Kasumi-1 (cell line): ENCODE measurements at places on chromosomes 16 and 17.

GRCh38 chr16:82031116-82032084, 3.7 kb upstream of the HSD17B2 start:
- peak; percentile 53 for DNase-seq

DNA sequence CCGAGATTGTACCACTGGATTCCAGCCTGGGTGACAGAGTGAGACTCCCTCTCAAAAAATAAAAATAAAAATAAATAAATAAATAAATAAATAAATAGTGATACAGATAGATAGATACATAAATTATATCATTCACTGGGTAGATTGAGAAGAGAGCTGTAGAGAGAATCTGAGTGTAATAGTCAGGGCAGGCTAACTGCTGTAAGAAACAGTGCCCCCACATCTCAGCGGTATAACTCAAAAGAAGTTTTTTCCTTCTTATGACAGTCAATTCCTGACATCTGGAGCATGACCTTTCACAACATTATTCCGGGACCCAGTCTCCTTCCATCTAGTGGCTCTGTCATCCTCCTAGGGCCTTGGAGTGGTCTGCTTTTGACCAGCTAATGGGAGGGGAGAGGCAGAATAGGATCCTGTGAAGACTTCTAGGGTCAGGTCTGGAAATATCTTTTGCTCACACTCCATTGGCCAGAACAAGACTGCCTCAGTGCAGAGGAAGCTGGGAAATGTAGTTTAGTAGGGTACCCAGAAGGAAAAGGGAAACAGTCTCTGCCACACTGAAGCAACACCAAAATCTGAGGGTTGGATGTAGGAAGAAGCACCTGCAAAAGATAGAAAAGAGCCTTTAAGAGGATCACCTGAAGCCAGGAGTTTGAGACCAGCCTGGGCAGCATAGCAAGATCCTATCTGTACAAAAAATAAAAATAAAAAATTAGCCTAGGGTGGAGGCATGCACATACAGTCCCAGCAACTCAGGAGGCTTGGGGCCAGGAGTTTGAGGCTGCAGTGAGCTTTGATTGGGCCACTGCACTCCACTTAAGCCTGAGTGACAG, 3.0 kb upstream of the QPRT start:
- peak; percentile 73 for DNase-seq

GRCh38 chr17:14161419-14161818, 75.2 kb downstream of the CDRT15 start:
- DNase-seq = no peak

DNA sequence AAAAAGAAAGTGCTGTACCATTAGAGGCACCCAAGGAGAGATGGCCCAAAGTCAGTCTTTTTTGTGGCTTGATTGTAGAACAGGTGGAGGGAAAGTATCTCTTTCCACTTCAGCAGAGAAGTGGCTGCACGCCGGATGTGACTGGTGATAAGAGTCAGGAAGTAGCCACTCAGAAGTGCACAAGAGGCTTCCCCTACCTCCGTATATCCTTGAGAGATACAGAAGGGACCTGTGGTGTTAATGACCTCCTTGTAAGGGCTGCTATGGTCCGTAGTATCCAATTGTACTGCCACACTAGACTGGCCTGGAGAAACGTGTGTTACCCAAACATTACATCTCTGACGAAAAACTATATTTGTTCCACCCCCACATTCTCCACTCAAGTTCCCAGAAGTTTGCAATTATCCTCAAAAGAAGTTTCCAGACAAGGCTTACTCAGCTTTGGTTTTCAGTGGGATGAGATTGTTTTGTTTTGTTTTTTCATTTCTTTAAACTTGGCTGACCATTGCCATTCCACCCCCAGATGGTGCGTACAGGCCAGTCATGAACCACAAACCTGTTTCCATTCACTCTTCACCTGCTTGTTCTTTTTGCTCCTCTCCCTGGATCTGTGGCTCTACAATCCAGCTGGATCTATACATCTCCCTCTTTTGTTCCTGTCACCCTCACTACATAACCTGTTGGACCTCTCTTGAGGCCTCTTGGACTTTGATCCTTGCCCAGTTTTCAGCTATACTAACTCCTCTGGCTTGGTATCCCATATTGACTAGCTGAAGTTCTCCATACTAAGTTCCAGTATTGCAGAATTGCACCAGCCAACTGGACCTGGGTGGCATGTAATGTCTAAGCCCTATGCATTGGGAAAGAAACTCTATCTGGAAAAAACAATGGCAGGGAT, 20.7 kb upstream of the MED13 start:
- DNase-seq = no peak

- DNase-seq = no peak
Measured at GRCh38 chr17:45091778-45092425, 30.8 kb downstream of the NMT1 start.

DNA sequence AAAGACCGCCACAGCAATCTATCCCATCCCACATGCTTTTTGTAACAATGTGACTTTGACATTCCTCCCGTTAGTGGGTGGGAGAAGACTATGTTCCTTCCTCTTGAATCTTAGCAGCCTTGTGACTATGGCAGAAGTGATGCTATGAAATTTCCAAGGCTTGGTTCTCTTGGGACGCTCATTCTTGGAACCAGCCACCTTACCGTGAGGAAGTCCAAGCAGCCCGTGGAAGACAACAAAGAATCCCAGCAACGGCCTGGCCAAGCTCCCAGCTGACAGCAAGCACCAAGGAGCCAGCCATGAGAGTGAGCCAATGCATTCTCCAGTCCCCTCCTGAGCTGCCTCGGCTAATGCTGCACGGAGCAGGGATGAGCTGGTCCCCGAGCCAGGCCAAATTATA, 62.3 kb downstream of the VPS53 start:
- no peak for DNase-seq

- no peak for DNase-seq
Measured at GRCh38 chr17:40727447-40728231, 24.1 kb upstream of the KRT24 start.

GRCh38 chr17:59963738-59964481, 630 bp downstream of the RNFT1 start:
- DNase-seq = peak; percentile 90

- peak; percentile 75 for DNase-seq
Measured at GRCh38 chr17:79993390-79994227, 42.1 kb downstream of the TBC1D16 start.

GRCh38 chr17:4950075-4950745, 709 bp upstream of the ENO3 start:
- DNase-seq = peak; percentile 10

DNA sequence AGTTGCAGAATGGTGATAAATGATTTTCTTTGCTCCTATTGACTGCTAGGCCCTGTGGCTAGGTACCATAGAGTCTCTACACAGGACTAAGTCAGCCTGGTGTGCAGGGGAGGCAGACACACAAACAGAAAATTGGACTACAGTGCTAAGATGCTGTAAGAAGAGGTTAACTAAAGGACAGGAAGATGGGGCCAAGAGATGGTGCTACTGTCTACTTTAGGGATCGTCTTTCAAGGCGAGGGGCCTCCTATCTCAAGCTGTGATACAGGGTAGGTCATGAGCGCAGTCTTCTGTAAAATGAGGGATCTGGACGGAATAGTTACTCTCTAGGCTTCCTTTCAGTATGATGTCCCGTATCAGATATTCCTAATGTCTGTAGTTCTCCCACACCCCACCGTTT, 817 bp downstream of the NME1 start:
- peak; percentile 35 for DNase-seq

DNA sequence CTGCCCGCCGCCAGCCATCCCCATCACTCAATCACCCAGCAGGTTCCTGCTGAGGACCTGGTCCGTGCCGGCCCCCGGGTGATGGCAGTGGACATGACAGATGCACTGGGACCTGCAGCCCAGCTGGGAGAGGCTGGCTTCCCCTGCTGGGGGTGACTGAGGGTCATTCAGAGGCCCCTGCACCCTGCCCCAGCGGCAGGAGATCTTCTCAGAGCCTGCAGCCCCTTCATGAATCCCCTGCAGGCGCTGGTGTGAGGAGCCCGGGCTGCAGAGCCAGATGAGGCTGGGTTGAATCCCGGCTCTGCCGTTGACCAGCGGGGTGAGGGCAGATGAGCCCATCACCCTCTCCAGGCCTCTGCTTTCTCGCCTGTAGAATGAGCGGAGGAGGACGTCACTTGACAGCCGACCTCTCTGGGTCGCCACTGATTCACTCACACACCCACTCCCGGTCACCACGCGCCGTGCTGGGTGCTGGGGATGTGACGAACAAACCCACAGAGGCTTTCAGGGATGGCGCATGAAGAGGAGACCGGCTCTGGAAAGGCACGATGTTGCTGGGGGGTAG, 95.2 kb upstream of the CIBAR2 start:
- no peak for DNase-seq

DNA sequence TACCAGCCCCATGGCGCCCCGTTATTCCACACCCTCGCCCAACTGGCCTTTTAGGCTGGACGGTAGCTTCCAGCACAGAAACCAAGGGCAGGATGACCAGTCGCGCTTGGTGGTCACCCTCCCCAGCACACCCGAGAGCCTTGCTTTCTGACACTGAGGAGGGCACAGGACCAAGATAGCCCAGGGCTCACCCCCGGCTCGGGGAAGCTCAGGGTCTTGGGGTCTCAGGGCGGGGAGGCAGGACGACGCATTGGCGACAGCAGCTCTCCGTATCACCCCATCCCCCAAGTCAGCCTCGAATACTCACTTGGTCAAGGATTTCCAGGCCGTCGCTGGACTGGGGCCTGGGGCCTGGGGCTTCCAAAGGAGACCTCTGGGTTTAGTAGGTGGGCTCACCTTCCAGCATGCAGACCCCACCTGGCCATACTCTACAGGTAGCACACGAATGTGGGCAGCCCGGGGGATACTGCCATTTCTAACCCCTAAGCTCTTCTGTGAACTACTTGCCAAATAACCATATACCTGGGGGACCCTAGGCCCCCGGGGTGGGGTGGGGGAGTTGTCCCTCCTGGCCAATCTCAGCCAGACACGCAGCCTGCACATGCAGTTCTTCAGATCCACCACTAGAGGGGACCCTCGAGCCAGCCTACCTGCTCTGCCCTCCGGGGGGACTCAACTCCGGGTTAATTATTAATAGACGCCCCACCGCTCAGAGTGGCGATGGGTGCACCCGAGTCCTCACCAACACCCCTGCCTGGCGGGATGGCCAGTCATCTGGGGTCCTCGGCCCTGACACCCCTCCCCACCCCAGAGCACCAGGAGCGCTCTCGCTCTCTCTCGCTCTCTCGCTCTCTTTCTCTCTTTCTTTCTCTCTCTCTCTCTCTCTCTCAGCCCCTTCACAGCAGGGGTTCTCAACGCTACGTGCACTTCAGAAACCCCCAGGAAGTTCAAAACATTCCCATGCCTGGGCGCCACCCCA, 30.0 kb downstream of the TBC1D16 start:
- peak; percentile 58 for DNase-seq

DNA sequence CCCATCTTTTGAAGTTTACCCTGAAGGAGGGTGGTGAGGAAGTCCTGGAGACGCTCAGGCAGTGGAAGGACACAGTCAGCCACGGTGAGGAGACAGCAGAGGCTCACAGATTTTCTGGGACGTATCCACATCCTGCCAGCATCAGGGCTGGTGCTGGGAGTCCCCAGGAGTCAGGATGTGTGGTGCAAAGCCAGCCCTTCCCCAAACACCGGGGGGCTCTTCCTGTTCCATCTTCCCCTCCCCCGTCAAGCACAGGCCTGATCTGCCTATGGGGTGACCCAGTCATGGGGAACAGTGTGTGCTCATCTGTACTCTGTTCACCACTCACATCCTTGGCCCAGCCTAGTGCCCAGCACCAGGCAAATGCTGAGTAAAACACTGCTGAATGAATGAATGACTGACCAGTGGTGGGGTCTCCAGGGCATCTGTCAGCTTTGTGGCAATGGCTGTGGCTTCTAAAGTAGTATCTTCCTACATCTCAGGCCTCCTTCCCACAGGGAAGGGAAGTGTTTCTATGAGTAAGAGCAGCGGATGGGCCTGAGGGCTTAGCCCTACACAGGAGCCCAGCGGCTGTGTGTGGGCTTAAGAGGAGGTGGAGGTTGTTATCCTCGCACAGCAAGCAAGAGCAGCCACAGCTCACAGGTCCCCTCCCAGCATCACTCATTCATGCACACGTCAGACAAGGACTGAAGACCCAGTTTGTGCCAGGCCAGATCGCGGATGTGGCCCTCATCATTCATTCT, 23.3 kb downstream of the NOS2 start:
- DNase-seq = no peak

- no peak for DNase-seq
Measured at GRCh38 chr17:19487024-19487600, 46.5 kb upstream of the SLC47A1 start.

- DNase-seq = no peak
Measured at GRCh38 chr16:2244926-2245795, 6.2 kb downstream of the ECI1 start.

DNA sequence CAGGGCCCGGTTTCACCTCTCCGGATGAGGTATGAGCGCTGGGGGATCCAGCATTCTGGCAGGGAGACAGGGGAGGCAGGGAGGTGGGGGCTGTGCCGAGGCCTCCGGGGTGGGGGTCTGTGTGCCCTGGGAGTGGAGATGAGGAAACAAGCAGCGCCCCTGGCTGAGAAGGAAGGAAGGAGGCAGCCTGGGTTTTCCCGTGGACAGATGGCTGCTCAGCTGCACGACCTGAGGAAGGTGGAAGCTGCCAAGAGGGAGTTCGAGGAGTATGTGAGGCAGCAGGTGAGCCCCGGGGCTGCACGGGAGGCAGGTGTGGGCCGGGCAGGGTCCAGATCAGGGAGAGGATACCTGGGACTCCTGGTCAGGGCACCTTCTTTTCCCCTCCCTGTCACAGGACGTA, 4.3 kb downstream of the RNF112 start:
- no peak for DNase-seq

- DNase-seq = no peak
Measured at GRCh38 chr17:22692066-22692805, 999.9 kb downstream of the KCNJ18 start.

DNA sequence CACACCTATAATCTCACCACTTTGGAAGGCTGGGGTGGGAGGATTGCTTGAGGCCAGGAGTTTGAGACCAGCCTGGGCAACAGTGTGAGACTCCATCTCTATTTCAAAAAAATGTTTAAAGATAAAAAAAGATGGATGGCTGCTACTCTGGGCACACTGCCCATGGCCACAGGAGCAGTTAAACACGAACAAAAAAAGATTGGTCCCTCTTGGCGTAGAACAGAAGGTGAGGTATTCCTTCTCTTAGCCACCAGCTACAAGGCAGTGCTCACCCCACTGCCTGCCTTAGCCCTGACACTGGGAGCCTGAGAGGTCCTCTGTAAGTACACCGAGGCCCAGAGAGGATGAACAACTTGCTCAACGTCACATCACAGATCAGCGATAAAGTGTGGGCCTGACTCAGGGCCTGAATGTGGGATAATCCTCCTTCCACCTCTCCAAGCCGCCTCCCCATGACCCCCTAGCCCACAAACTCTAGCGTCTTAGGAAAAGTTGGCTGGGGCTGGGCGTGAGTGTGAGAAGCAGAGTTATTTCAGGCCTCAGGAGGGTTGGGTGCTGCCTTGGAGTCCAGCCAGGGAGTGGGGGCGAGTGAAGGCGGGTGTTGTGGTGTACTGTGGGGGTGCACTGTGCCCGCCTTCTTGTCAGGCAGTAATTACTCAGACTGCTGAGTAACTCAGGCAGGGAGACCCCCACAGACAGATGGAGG, 2.3 kb upstream of the DPH1 start:
- DNase-seq = no peak
